ENCODE measurements at places on chromosomes 6 and 20.

- no peak for DNase-seq
These were observed 31.9 kb upstream of the SYNCRIP start for GRCh38 chr6:85674604-85675003.

- no peak for DNase-seq
These were observed 16.0 kb downstream of the C6orf58 start for GRCh38 chr6:127592964-127593363.

- DNase-seq: no peak
These were observed 172.8 kb downstream of the TINAG start for GRCh38 chr6:54481091-54481490.

- no peak for DNase-seq
These were observed 559.6 kb downstream of the CD83 start for GRCh38 chr6:14676977-14677781.

- no peak for DNase-seq
These were observed 245.1 kb downstream of the FOXA2 start for GRCh38 chr20:22339091-22339881.

DNA sequence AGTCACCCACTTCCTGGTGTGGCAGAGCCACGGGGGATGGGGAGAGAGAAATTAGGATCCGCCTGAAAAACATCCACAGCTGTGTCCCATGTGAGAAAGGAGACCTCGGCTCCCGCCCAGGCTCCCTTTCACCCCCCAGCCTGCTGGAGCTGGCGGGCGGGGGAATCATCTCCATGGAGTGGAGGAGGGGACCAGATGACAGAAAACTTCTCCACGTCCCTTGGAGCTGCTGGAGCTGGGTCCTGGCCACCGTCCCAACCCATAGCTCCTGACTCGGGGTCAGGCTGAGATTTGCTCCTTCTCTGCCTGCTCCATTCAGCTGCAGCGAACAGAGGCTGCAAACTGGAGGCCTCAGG lies 113.8 kb downstream of the CEBPB start:
- DNase-seq: no peak

DNA sequence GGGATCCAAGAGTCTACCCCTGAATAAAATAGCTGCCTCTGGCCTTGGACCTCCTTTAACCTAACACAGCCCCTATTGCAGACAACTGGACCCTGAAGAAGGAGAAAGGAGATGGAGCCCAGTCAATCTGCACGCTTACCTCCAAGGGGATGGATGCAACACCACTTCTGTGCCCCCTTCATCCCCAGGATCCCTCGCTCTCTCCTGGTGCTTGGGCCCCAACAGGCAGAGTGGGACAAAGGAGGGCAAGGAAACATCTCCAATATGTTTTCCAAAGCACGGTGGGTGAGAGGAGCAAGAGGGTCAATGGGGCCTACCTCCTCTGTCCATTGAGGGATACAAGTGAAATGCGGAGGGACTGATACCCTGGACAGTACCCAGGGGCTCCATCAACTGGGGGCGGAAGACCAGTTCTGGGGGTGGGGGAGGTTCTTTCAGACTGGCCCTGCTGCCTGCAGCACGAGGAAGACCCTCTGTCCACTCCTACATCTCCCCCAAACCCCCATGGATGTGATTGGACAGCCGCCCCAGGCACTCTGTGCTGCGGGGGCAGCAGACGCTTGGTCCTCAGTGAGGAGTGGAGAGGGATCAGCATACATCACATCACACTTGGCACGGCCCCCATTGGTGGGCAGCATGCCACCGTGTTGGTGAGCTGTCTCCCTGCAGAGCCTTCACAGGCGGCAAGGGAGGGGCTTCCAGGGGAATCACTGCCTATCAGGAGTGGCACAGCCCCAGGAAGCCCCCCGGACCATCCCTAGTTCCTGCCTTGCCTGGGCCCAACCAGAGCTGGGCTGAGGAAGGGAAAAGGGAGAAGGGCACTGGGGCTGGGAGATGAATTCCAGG lies 70.6 kb downstream of the MRPL14 start:
- no peak for DNase-seq

DNA sequence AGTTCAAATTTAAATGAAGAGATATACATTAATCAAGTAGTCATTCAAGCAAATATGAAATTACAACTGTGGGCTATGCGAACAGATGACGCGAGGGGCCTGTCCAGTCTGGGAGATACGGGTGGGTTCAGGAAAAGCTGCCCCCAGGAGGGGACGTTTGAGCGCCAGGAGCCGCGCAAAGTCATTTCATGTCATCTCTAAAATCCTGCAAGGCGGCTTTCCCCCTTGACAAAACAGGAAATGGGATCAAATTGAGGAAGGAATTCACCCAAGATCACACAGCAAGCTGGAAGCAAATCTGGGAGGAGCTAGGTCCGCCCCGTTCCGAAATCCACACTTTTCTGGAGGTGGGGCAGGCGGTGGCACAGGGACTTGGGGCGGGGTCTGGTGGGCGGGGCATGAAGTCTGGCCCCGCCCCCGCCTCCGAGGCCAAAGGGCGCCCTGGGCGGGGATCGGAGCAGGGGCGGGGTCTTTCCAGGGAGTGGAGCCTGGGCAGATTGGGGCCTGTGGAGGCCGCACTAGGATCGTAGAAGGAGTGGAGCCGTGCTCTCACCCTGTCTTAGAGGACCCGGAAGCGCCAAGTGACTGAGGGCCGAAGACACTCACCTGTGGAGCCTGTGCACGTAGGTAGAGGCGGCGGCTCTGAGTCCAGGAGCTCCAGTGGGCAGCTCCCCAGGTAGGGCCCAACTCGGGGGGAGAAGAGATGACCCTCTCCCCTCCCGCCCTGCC lies at the start of gene LPIN3:
Gene LPIN3 (plus strand): TSS at position 495 of the 729 bp plus-strand sequence. CDS start 4,983 bp downstream, outside the sequence.
- peak; percentile 30 for DNase-seq

- DNase-seq: no peak
These were observed 8.6 kb upstream of the YTHDF1 start for GRCh38 chr20:63224412-63225081.

GRCh38 chr6:75952128-75952527 lies 120.3 kb downstream of the IMPG1 start:
- no peak for DNase-seq

All from activated T-cell treated with anti-CD3 and anti-CD28 coated beads for 4 hours (primary cell).